ENCODE measurements at places on chromosomes 4 and X.

DNA sequence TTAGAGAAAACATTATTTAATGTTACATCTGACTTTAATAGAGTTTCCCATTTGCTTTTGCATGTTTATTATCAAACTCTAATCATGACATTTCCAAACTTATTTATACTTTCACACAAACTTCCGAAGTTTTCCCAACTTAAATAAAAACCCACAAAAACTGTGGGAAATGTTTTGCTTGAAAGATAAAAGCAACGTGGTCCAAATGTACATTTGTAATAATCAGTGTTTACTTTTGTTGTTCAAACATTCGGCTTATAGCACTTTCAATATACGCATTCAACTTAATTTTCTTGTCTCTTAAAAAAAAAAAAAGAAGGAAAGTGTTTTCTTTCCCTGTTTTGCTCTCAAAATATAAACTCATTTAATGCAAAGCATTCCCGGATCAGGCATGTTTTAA, 51.0 kb downstream of the STX18 start:
- DNase-seq = no peak

GRCh38 chrX:534804-535203, 95.8 kb upstream of the SHOX start:
- no peak for DNase-seq

GRCh38 chr4:136706942-136707341, 825.4 kb downstream of the PCDH18 start:
- no peak for DNase-seq

DNA sequence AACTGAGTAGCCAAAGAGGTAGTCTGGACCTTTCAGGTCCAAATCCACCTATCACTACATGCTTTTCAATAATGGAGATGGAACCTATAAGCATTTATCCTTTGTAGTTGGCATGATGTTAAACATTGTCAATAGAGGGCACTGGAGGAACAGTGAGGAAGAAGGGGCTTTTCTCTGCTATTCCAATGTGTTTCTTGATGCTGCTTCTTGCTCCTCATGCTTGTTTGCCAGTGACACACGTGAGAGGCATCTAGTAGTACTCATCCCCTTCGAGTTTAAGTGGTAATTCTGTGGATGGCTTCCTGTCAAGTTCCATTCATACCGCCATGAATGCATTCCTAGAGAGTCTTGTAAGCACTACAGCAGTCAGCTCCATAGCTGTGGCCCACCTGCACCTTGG, 84.0 kb downstream of the NAA11 start:
- DNase-seq = peak; percentile 87

GRCh38 chrX:154488336-154489075, 1.9 kb downstream of the SLC10A3 start:
- DNase-seq = no peak

DNA sequence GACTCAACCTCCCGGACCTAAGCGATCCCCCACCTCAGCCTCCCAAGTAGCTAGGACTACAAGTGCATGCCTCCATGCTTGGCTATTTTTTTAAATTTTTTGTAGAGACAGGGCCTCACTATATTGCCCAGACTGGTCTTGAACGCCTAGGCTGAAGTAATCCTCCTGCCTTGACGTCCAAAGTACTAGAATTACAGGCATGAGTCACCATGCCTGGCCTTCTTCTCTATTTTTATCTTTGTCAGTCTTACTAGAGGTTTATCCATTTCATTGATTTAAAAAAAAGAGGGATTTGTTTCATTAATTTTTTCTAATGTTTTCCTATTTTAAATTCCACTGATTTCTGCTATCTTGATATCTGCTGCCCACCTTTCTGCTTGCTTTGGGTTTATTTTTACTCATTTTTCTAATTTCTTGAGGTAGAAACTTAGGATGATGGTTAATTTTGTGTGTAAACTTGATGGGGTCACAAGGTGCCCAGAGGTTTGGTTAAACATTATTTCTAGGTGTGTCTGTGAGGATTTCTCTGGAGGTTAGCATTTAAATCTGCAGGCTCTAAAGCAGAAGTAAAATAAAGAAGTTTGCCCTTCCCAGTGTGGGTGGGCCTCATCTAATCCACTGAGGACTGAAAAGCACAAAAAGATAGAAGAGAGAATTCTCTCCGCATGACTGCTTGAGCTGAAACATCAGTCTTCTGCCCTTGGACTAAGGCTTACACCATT, 116.2 kb upstream of the DCLK2 start:
- peak; percentile 10 for DNase-seq

DNA sequence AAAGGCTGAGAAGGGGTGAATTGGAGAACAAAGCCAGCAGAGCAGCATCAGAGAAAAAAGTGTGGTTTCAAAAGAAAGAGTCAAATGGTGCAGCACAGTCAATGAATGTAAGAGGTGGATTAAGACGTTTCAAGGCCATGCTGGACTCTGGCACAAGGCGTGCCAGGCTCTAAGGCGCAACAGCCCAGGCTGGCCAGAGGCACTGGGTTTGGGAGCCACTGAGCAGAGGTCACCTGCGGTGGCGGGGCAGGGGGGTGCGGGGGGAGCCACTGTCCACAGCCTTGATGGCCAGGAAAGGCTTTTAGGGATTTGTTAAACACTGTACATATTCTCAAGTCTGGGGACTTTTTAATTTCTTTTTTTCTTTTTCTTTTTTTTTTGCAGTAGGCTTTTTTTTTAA, 222.5 kb upstream of the FAT1 start:
- DNase-seq = no peak

DNA sequence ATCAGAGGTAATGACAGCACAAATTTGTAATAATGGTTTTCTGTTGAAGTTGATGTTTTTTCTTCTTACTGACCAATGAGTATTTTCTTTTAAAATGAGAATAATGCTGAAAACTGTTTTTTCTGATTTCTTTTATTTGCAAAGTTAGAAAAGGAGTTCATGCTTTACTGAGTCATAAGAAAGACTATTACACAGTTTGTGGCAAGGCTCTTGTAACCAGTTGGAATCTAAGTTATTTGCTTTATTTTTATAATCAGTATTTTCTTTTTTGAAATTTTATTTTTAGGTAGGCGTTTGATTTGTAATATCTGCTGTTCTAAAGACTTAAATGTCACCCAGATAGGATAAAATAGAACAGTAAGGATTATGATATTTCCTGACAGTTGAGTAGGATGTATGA, 25.5 kb downstream of the ANAPC4 start:
- no peak for DNase-seq

DNA sequence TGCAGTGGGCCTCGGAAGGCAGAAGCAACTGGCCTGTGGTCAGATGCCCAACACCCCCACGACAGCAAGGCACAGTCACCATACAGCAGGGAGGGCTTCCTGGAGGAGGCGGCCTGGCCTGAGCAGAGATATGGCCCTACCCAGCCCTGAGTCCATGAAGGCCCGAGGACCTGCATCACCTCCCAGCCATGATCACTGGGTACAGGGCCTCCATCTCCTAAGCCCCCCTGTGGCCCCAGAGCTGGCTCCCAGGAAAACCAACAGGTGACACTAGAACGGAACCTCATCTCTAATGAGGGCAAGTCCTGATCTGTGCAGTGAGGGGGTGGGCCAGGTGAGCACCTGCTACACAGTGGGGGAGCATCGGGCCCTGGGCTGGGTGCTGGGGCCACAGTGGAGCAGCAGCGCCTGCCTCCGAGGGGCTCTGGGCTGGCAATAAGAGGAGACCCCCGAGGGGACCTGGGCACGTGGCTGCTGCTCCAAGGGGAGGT, 26.2 kb upstream of the MXD4 start:
- DNase-seq = no peak

- no peak for DNase-seq
Measured at GRCh38 chrX:150833454-150834056, 64.9 kb downstream of the CD99L2 start.

DNA sequence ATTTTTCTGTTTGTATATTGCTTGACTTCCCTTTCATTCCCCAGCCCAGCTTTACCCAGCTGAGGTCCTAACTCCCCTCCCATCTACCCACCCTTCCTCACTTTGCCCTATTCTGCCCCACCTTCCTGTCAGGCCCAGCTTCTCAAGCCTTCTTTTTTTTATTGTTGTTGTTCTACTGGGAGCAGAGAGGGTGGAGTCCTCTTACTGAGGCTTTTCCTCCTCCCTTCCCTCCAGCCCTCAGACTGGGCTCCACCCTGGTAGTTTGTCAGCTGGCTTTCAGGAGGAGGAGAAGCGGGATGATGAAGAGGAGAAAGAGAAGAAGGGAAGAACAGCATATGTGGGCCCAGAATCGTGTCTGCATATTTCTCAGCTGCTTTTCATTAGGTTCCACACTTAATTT, 3.2 kb upstream of the KLF8 start:
- DNase-seq = no peak

- no peak for DNase-seq
Measured at GRCh38 chr4:118398226-118399090, 45.7 kb upstream of the PRSS12 start.

GRCh38 chrX:48458711-48459110, 11.3 kb downstream of the SLC38A5 start:
- no peak for DNase-seq
